ENCODE measurements at places on chromosomes 13 and 19. TPM values are rescaled to one million over a fixed set of nuclear protein-coding genes. Genes with fewer than 3 reads are reported as not detected.

CGB5 gene
- total RNA-seq, result 0.23 TPM

FCGBP gene
- 0.63 TPM for total RNA-seq

SHISA7 gene
- total RNA-seq, result not detected

SIGLEC9 gene
- not detected for total RNA-seq

SWSAP1 gene
- total RNA-seq, result 2.4 TPM

PLVAP gene
- not detected for total RNA-seq

C19orf38 gene
- 0.10 TPM for total RNA-seq

NXNL1 gene
- total RNA-seq, result not detected

CCDC169 gene
- total RNA-seq, result 0.22 TPM

SYDE1 gene
- 20.2 TPM for total RNA-seq

ZNF444 gene
- total RNA-seq, result 28.5 TPM

CNFN gene
- total RNA-seq, result 41.3 TPM

HIPK4 gene
- total RNA-seq, result 0.22 TPM

IL17D gene
- 0.88 TPM for total RNA-seq

ADPRHL1 gene
- total RNA-seq, result 16.3 TPM

PDE4C gene
- 0.20 TPM for total RNA-seq

SSC5D gene
- total RNA-seq, result 0.58 TPM

FRY gene
- 0.09 TPM for total RNA-seq

PPP1R37 gene
- total RNA-seq, result 43.5 TPM

MCEMP1 gene
- total RNA-seq, result not detected

ETV2 gene
- total RNA-seq, result 2.6 TPM

PSMD8 gene
- 471 TPM for total RNA-seq

REXO1 gene
- 19.5 TPM for total RNA-seq

IGSF23 gene
- total RNA-seq, result 0.15 TPM

ARHGEF7 gene
- 19.4 TPM for total RNA-seq

ZNF345 gene
- total RNA-seq, result 0.05 TPM

KLF1 gene
- 0.08 TPM for total RNA-seq

LGALS7B gene
- 0.44 TPM for total RNA-seq

AXL gene
- 96.9 TPM for total RNA-seq

LAIR2 gene
- total RNA-seq, result not detected

XRCC1 gene
- 25.4 TPM for total RNA-seq

CGB7 gene
- 0.48 TPM for total RNA-seq

ZNF177 gene
- total RNA-seq, result 0.44 TPM

FFAR1 gene
- total RNA-seq, result 0.07 TPM

KIR3DL1 gene
- not detected for total RNA-seq

ZNF284 gene
- total RNA-seq, result 0.30 TPM
